IMR-90 (cell line): ENCODE measurements at places on chromosomes 12 and 14.

- no peak for DNase-seq
These were observed 191.5 kb downstream of the PAX9 start for GRCh38 chr14:36852981-36853691.

- no peak for DNase-seq
These were observed 221.0 kb downstream of the ASCL1 start for GRCh38 chr12:103178366-103179080.

GRCh38 chr14:96066976-96067375 is 27.8 kb downstream of the C14orf132 start:
- no peak for DNase-seq

DNA sequence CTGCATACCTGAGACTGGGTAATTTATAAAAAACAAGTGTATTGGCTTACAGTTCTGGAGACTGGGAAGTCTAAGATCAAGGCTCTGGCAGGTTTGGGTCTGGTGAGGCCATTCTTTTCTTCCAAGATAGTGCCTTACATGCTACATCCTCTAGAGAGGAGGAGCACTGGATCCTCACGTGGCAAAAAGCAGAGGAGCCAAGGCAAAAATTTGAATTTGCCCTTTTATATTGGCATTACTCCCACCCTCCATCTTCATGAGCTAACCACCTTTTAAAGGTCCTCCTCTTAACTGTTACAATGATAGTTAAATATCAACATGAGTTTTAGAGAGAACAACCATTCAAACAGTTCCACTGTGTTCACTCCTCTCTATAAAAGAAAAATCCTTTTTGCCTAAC is 286.3 kb upstream of the SEL1L start:
- no peak for DNase-seq

DNA sequence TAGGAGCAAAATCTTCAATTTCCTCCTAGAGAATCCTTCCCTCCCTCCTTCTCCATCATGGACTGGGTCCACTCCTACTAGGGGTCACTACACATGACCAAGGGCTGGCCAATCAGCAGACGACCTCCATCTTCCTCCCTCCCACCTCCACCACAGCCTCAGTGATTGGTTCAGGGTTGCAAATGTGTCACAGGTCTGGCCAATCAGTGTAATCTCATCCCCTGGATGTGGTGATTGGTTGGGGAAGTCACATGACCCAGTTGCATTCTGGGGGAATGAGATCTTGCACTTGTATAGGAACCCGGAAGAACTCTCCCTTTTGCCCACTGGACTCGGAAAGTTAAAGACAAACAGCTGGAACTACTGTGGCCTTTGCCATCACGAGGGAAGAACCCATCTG is 169.2 kb downstream of the PIWIL1 start:
- DNase-seq = no peak

DNA sequence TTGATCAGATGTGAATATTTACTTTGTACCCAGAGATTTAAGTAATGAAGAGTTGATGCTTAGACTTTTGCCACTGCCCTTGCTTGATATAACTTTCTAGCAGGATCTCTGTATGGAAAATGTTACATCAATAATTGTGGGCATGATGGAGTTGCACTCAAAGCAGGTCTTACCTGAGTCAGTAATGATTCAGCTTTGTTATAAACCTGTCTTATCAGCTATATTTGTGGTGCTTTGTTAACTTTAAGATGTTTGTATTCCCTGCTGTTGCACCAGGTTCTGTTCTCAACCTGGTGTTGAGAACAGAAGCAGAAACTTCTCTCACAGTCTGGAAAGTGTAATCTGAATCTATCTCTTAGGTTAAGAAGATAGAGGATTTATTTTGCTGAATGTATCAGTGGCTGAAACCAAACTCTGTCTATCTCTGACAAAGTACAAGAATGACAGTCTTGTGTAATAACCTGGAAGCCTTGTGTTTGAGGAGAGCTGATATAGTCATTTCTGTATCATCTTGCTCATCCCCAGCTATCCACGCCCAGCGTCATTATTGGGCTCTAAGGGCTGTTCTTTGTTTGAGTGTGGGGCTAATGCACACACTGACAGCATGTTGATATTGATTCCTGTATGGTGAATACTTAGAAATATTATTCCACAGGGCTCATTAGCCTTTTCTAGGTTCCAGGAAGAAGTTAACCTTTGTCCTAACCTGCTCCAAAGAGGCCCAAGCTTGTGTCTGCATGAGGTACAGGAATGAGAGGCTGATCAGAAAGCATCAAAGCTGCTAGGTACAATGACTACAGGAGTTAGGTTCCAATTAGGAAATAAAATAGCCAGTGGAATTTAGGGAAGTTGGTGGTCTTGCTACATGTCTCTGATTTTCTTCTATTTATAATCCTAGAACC is 3.6 kb downstream of the AKAP6 start:
- no peak for DNase-seq

- no peak for DNase-seq
These were observed 76.0 kb downstream of the RFLNA start for GRCh38 chr12:124370851-124371250.

- DNase-seq = no peak
These were observed 34.7 kb downstream of the C12orf75 start for GRCh38 chr12:105365231-105365630.

DNA sequence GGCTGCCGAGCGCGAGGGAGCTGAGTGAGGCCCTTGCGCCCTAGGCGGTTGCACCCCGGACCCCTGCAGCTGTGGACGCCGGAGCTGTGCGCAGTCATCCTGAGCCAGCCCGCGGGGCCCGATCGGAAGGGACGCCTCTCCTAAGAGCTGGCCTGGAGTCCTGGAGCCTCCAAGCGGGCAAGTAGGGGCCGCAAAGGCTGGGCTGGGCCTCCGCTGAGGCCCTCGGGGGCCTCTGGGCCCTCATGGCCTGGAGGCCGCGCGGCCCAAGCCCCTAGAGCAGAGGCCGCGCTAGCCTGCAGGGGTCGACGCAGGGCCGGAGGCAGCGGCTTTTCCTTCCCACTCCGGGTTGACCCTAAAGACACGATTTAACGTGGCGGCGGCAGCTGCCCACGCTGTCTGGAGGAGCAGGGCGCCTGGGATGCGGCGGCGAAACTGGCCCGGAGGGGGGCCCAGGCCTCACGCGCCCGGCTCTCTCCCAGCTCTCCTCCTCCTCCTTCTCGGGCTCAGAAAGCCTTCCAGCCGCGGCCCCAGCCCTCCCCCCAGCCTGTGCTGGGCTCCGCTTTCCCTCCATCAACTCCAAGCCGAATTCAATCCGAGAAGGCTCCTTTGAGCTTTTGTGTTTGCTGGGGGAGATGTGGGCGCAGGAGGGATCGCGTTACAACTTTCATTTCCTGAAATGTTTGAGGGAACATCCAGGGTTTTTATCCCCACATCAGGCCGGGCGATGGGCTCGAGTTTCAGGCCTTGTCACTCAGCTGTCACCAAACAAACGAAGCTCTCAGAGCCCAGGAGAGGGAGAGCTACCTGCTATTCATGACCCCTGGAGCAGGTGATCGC is 11.6 kb downstream of the SIX1 start:
- peak; percentile 53 for DNase-seq

DNA sequence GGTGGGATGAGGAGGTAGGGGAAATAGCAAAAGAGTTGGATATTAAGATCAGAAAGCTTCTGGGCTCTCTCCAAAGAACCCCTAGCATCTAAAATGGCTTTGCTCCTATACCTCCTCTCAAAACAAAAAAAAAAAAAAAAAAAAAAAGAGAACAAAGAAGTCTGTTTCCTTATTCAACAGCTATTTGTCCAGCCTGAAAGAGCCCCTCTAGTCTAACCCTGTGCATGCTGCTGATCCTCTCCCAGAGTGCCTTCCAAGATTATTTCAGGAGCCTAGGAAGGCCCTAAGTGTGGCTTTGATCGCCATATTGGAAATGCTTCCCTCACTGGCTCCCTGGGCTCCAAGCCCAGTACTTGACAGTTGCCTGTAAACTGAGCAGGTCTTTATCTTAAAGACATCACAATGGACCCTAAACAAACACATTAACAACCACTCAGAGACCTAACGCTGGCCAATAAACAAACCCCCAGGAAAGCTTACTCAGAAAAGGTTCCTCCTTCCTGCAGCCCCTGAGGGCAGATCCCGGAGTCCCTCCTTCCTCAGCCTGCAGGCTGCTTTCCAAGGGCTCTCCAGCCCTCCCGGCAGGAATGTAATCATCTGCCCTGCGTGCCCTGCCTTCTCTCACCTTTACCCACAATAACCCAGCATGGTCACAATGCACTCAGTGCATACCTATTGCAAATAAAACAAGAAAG is 17.4 kb upstream of the COL2A1 start:
- no peak for DNase-seq

- DNase-seq = no peak
These were observed 506 bp downstream of the CRY1 start for GRCh38 chr12:107092669-107093416.

DNA sequence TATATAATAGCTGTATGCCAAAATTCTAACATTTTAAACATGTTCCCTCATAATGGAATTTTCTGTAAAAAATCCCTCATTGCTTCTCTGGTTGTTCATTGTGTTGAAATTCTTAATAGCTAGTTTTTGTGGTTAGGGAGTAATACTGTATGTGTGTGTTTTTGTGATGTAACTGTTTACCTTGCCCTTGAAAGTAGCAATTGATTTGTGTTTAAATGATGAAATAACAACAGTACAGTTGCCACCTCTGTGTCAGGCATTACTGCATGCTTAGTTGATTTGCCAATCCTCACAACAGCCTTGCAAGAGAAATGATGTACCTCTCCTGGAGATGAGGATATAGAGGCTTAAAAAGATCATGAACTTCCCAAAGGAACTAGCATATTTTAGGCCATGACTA is 94.9 kb downstream of the DAAM1 start:
- DNase-seq = peak; percentile 51

GRCh38 chr12:94139816-94140215 is 8.6 kb upstream of the PLXNC1 start:
- DNase-seq = no peak
